ENCODE measurements at places on chromosomes 7 and 10.

- DNase-seq = no peak
Measured at GRCh38 chr10:44380829-44381600, 3.9 kb downstream of the CXCL12 start.

GRCh38 chr10:91742229-91742628 is 56.0 kb upstream of the TNKS2 start:
- DNase-seq = no peak

GRCh38 chr7:30080818-30081217 is 52.6 kb downstream of the PLEKHA8 start:
- peak; percentile 6 for DNase-seq

- no peak for DNase-seq
Measured at GRCh38 chr10:5959581-5960069, 17.7 kb downstream of the IL15RA start.

GRCh38 chr7:18445916-18446520 is 49.5 kb upstream of the HDAC9 start:
- DNase-seq = no peak

DNA sequence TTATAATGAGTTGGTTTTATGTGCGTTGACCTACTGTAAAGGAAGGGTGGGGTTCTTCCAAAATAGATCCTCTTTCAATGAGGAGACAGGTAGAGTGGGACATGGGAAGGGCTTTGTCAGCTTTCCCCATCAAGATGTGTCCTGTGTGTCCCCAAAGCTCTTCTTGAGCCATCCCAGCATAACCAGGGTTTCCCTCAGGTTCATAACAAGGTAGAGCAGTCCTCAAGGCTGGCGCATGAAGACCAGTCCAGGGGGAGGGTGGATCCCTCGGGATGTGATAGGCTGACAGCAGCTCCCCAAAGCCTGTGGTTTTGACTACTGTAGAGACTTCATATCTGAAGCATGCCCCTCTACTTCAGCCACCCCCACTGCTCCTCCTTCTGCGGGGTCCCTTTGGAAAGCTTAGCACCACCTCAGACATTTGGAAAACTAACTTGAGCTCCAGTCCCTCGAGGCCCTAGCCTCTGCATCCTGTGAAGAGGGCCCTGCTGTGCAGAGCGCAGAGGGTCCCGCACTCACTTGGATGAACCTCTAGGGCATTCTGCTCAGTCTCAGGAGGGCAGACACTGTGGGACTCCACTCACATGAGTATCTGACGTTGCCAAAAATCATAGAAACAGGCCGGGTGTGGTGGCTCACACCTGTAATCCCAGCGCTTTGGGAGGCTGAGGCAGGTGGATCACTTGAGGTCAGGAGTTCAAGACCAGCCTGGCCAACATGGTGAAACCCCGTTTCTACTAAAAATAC is 1.1 kb upstream of the GIMAP8 start:
- no peak for DNase-seq

DNA sequence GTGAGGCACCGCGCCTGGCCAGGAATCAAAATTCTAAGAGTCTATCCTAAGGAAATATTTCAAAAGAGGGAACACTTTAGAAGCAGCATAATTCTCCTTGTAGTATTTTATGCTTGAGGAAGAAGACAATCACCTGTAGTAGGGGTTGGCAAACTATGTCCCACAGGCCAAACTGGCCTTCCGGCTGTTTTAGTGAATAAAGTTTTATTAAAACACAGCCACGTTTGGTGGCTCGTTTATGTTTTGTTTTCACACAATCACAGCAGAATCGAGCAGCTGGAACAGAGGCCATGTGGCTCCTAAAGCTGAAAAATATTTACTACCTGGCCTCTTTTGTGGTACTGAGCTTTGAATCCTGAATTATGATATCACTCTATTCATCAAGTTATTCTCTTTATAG is 131.7 kb upstream of the TNS3 start:
- no peak for DNase-seq

- no peak for DNase-seq
Measured at GRCh38 chr7:5363729-5364128, 59.9 kb downstream of the TNRC18 start.

GRCh38 chr7:4227105-4228010 is 454.7 kb upstream of the FOXK1 start:
- no peak for DNase-seq

DNA sequence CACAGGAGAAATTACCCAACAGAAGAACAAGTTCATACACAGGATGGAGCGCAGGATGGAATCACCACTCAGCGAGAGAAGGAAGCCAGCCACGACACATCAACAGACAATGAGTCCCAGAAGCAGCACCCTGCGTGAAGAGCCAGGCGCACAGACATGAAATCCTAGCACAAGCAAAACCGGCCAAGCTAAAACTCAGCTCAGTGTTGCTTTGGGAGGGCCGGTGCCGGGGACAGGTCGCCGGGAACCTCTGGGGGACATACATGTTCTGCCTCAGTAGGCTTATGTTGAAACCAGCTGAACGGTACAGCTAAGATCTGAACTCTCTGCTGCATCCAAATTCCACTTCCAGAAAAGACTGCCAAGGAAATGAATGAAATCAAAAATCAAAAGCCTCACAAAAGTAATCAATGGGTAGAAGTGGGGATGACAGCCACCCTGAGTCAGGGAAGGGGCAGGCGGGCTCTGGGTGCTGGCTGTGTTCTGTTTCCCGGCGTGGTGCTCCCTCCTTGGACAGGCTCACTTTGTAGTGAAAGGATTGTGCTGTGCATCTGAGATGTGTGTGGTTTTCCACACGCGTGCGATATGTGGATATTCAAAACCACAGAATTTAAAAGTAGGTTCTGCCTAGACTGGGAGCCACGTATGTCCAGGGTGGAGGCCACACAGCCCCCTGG is 114.7 kb downstream of the PDGFA start:
- no peak for DNase-seq

DNA sequence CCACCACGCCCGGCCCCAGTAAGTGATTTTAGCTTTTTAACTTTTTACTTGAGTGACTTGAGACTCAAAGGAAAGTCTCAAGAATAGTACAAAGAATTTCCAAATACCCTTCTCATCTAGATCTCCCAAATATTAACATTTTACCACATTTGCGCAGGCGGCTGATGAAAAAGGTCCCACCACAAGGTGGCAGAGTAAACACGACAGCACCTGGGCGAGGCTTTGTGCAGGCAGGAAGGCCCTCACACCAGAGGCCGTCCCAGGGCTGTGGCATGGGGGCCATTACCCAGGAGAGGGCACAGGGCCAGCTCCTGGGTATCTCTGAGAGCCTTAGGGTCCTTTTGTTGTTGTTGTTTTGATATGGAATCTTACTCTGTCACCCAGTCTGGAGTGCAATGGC is 50.0 kb upstream of the WIPI2 start:
- DNase-seq = no peak

DNA sequence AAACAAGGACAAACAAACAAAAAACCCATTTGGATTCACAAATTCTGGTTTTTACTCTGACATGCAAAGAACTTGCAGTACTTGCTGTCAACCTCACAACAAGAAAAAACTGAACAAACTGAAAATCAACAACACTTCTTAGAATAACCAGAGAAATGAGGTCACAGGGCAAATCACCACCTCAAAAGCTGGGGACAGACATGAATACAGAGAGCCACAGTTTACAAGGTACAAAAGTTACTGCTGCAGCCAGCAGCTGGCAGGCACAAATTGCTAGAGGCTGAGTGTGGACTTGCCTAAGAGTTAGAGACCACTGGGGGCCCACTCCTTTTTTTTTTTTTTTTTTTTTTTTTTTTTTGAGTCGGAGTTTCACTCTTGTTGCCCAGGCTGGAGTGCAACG is 15.0 kb upstream of the RNF32 start:
- DNase-seq = no peak

DNA sequence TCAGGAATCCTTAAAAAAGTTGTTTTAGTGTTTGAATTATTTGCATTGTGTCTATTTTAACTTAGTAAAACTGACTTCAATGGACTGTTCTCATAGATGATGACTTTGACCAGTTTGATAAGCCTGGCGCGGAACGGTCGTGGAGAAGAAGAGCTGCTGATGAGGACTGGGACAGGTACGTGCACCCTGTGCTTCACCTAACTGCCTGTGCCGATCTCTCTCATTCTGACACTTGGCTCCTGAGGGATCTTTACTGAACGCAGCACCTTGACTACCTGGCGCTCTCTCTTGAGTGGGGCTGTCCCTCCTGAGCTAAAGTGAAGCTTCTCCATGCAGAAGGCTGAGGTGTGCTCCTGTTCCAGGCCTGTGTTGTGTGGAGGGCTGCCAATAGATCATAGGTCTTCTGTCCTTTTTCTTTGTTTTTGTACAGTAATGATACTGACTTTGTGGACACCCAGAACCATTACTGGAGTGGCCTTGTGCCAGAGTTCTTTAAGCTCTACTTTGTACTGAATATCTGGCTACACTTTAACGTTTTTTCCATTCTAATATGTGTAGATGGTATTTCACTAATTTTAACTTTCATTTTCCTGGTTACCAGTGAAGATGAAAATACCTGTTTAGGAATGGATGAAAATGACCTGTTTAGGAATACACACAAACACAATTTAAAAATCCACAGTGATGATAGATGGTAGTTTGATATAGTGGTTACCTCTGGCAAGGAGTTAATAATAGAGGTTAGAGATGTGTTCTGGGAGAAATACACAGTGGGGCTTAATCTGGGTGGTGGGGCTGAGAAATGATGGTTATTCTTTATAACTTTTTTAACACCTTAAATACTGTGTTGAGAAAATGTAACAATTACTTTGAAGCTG is 20.9 kb downstream of the RBM33 start:
- DNase-seq = no peak

DNA sequence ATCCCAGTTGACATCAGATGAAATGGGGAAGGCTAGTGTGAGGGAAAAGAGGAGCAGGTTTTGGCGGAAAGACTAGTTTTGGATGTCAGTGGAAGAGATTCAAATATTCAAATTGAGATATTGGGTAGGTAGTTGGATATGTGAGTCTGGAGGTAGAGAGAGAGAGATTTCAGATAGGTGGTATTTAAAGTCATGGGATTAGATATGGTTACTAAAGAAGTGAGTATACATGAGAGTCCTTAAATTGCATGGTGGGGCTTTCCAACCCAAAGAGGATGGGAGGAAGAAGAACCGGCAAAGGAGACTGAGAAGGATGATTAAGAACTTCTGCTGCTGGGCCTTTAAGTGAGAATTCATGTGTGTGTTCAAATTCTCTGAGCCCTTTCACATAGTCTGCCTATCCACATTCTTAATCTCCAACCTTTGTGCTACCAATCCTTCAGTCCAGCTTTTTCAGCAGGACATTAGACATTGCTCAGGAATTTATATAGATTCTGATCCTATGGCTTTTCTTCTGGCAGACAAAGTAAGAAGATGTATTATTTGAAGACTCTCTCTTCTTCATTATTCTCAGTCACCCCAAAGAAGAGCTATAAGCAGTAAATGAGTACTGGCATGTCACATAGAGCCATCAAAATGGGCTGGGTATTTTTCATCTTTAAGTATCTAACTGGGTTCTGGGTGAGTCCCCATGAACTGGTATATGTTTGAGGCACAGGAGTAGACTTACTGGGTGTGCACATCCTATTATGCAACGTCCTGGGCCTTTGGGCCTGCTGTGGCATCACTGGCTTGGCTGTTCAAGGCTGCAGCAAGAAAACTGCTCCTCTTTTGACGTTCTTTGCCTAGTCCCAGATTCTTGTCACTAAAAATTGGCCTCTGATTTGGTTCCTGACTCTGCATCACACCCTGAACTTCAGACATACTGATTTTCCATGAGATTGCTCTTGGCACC is 33.6 kb downstream of the ST7 start:
- DNase-seq = no peak

DNA sequence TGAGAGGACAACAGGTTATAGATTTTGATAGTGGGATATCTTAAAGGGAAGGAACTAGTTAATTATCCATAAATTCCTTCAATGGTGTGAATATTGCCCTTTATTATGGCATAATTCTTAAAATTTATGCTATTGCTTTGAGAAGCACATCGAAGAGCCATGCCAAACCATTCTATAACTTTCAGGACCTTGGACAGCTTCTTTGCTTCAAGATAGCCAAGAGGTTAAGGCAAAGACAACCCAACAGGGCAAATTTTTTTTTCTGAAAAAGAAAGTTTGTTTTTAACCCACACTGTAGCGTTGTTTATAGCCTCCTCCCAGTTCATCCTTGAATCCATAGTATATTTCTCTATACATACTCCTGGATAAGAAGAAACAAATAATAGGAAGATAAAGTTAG is 103.2 kb downstream of the NRG3 start:
- DNase-seq = no peak

GRCh38 chr10:125158601-125159485 is 1.5 kb downstream of the CTBP2 start:
- no peak for DNase-seq

DNA sequence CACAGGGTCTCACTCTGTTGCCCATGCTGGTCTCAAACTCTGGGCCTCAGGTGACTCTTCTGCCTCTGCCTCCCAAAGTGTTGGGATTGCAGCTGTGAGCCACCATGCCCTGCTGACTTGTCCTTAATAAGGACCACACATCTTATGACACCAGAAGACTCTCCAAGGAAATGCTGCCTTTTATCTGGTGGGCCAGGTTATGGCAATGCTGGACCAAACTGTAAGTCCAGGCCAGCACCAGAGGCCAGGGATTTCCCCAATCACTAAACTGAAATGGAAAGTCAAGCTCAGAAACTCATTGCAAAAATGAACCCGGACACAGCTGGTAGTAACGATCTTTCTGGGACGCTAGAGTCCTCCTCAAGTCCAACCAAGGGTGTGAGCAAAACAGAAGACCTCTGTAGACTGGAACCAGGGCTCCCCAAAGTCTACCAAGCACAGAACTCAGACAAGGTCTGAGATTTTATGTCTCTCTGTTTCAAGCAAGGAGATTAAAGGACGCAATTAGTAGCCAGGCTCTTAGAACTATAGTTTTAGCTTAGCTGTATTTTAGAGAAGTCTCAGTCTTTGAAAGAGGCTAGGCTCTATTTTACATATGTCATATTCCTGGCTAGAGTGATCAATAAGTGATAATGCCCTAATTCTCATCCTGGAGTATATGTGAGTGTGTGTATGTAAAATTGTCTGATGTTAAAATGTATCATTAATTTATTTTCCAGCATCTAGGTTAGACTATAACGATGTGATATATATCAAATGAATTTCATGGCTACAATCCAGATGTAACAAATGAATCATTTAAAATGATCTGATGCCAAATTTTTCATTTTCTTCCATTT is 74.0 kb upstream of the ITGB1 start:
- DNase-seq = no peak

GRCh38 chr10:89427629-89428028 is 13.3 kb downstream of the IFIT5 start:
- DNase-seq = no peak

GRCh38 chr10:11322698-11323097 is 288.8 kb downstream of the USP6NL start:
- DNase-seq = no peak

- DNase-seq = no peak
Measured at GRCh38 chr7:1919539-1920265, 249.6 kb downstream of the ELFN1 start.

DNA sequence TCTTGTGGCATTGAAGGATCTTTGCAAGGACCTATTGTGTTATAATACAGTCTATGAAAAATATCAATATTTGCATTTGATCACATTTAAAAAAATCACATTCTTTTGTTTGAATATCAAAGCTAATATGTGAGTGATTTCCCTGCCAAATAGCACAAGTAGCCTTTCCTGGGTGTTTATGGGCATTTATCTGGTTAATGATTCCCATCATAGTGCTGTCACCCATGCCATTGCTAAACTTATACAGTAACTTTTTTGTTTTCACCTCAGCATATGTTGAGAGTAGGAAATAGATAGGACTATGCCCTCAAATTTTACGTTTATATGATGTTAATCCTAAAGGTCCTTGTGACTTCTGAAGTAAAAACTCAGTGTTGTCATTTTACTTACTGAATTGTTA is 136.9 kb downstream of the CFTR start:
- no peak for DNase-seq

- no peak for DNase-seq
Measured at GRCh38 chr7:44629829-44630522, 23.5 kb downstream of the OGDH start.

All from NCI-H774 (cell line).